CD4-positive, alpha-beta T cell treated with Interleukin-15 for 1 hour (primary cell): ENCODE measurements at places on chromosomes 11 and 22.

DNA sequence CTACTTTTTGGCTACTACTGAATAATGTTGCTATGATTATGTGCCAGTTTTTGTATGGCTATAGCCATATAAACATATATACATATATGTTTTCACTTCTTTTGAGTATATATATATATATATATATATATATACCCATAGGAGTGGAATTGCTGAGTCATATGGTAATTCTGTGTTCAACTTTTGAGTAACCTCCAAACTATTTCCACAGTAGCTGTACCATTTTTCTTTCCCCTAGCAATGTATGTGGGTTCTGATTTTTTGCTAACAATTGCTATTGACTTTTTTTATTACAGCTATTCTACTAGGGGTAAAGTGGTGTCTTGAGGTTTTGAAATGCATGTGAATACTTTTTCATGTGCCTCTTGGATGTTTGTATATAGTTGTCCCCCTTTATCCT is 30.4 kb downstream of the CBL start:
- no peak for DNase-seq

- no peak for DNase-seq
Measured at GRCh38 chr11:71323876-71324526, 71.6 kb upstream of the SHANK2 start.

DNA sequence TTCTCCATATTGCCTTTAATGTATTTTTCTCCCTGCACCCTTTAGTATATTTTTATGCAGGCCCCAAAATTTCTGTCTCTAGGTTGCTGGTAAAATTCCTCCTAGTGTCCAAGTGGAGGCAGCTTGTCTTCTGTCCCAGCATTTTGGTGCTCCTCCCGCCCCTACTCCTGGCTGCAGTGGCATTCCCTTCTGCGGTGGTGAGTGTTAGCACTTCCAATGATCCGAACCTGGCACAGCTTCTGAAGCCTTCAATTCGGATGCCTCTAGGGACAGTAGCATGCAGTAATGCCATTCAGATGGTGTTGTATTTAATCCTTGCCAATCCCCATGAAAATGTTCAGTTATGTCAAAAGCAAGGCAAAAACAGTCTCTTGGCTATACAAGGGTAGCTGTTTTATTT is 5.9 kb downstream of the YWHAH start:
- DNase-seq, result no peak

DNA sequence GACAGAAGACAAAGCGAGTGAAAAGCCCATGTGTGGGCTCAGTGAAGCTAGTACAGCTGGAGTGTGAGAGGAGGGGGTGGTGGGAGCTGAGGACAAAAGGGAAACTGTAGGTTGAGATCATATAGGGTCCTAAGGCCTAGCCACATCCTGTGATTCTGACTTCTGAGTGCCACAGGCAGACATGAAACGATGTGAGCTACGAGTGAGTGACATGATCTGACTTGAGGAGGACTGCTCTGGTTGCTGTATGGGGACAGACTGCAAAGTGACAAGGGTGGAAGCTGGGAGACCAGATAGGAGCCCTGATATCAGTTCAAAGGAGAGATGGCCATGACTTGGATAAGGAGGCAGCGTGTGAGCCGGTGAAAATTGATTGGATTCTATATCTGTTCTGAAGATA is 85.4 kb downstream of the MICAL2 start:
- peak; percentile 41 for DNase-seq

DNA sequence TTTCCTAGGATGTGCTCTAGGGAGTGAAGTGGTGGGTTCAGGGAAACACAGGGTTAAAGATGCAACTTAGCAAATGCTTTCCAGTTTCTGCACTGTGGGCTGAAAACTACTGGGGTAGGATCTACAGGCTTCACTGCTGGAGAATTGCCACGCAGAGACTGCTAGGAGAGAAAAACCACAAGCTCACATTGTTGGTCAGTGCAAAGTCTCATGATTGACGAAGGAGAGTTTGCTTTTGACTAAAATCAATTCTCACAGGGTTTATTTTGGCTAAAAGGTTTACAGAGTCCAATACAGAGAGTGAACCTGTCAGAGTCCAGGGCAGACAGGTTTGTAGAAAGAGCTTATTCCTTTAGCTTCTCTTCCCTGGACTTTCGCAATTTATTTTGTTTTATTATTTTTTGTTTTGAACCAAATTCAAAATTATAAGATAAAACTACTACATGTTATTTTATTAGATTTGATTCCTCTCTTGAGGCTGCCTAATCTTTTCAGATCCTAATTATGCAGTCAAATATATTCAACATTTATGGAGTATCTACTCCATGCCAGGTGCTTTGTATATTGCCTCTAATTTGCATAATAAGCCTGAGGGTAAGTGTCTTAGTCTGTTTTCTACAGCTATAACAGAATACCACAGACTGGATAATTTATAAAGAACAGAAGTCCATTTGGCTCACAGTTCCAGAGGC is 64.7 kb downstream of the MTNR1B start:
- no peak for DNase-seq

GRCh38 chr11:32033067-32033466 is 57.8 kb upstream of the RCN1 start:
- no peak for DNase-seq

- no peak for DNase-seq
Measured at GRCh38 chr11:78397398-78397797, 20.2 kb downstream of the GAB2 start.

GRCh38 chr22:37566903-37567798 is 6.9 kb downstream of the CDC42EP1 start:
- DNase-seq, result peak; percentile 90

DNA sequence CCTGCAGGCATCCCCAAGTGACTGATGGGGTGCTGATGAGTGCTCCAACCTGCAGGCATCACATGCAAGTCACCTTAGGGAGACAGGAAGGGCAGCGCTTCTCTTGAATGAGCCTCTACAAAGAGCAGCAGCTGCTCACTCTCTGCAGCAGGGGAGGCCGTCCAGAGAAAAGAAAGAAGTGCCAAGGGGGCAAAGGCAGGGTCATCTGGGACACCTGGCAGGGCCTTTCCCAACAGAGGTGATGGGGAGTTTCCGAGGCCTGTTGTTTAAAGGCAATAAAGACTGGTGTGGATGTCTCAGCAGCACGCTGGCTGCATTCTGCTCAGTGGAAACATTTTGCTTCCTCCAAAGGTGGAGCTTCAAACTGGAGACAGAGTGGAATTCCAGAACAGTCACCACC is 113.7 kb downstream of the ETS1 start:
- peak; percentile 59 for DNase-seq

DNA sequence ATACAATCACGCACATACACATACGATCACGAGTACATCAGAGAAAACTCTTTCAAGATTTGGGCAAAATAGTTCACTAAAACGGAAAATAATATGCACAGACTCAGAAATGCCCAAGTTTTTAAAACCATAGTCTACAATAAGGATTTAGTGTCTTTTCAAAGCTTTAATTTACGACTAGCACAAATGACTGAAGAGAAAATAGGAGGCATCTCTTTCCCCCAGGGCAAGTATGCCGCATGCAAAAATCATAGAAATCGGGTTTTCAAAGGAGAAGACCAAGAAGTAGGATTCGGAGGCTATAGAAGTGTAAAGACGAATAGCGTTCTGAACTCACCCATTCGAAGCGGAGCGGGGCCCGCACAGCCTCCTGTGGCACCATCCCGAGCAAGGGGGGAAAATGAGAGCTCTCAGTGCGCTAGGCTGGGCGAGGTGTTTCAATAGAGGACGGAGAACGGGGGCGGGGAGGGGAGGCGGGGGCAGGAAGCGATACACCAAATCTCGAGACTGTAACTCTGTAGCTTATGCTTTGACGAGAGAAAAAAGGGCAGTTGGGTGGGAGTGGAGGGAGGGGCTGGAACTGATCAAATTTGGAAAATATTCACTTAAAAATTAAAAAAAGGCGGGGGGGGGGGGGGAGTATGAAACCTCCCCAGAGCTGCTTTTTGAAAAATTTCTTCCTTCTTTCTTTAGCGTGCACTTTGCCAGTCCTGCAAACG is 15.8 kb downstream of the BLID start:
- DNase-seq, result no peak

DNA sequence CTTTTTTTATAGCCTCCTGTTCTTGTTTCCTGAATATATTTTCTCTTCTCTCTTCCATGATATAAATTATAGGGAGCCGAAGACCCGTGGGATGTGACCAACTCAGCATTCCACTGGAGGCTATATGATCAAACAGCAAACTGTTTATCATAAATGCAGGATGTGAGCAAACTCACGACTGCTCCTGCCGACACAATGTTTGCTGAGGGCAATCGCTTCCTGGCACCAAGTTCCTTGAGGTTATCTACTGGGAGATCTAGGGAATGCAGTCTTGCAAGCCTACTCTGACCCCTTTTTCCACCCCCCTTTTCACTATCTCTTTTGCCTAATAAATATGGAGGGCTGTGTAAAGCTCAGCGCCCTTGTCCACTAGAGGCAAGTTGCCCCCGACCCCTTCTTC is 13.5 kb upstream of the PLAAT4 start:
- no peak for DNase-seq

- DNase-seq, result no peak
Measured at GRCh38 chr11:13160346-13160745, 117.2 kb upstream of the BMAL1 start.

- no peak for DNase-seq
Measured at GRCh38 chr11:110377434-110377833, 52.3 kb upstream of the FDX1 start.

- DNase-seq, result no peak
Measured at GRCh38 chr22:20956258-20957101, 10.6 kb upstream of the AIFM3 start.

DNA sequence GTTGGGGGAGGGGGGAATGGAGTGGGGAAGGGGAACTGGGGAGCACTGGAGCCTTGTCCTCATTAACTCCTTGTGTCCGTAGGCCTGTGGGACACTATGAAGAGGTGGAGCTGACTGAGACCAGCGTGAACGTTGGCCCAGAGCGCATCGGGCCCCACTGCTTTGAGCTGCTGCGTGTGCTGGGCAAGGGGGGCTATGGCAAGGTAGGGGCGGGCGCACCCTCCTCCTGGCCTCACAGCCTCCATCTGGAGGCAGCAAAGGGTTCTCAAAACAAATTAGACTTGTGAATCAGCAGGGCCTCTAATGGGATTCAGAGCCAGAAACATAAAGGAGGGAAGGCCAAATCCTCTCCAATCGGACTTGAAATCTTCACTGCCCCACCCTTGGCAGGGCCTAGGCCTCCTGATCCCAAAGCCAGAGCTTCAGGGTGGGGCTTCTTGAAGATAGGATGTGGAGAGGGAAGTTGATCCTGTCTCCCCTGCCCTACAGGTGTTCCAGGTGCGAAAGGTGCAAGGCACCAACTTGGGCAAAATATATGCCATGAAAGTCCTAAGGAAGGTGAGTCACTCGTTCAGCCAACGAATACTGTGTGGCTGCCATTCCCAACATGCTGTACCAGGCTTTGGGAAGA is 859 bp downstream of the RPS6KB2 start:
- DNase-seq, result no peak

GRCh38 chr11:19076744-19077589 is 16.4 kb upstream of the MRGPRX2 start:
- DNase-seq, result peak; percentile 25

GRCh38 chr22:38246692-38247091 is 26.1 kb downstream of the TMEM184B start:
- no peak for DNase-seq

DNA sequence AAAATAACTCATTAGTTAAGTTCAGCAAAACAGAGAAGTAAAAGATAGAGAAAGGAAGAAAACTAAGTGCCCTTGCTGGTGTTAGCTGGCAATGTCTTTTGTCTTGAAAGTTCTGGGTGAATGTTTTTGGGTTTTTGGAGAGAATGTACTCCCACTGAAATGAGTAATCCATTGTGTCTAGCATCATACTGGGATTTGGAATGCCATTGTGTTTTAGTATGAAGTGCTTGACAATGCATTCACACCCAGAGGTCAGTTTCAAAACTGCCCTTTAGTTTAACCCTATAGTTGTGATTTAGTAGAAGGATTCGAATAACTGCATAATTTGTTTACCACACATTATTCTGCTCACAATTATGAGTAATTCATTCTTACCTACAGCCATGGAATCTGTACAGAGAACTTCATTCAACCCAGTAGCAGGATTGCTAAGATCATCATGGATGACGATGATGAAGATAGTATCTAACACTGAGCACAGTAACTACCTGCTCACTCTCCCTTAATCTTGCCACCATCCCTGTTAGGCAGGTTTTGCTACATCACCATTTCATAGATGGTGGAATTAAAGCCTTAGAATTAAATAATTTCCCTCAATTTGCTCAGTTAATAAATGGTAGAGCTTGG is 33.9 kb downstream of the MAML2 start:
- DNase-seq, result no peak

DNA sequence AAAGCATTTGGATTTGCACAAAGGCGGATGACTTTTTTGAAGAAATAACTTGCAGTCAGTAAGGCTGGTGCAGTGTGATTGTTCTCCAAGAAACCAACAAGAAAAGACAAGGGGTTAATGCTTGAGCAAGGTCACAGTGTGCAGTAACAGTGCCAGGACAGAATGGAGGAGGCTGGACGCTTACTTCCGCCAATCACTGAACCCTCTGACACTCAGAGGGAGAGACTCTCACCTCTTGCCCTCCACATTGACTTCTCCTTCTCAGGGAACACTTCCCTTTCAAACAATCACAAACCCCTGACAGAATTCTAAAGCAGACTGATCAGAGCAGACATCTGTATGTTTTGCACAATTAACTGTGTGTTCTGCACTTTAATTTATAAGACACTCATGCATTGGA is 228.4 kb downstream of the BLID start:
- DNase-seq, result peak; percentile 38

GRCh38 chr11:25924586-25924985 is 407.3 kb upstream of the ANO3 start:
- no peak for DNase-seq

- no peak for DNase-seq
Measured at GRCh38 chr11:2221591-2221990, 48.8 kb downstream of the ASCL2 start.

DNA sequence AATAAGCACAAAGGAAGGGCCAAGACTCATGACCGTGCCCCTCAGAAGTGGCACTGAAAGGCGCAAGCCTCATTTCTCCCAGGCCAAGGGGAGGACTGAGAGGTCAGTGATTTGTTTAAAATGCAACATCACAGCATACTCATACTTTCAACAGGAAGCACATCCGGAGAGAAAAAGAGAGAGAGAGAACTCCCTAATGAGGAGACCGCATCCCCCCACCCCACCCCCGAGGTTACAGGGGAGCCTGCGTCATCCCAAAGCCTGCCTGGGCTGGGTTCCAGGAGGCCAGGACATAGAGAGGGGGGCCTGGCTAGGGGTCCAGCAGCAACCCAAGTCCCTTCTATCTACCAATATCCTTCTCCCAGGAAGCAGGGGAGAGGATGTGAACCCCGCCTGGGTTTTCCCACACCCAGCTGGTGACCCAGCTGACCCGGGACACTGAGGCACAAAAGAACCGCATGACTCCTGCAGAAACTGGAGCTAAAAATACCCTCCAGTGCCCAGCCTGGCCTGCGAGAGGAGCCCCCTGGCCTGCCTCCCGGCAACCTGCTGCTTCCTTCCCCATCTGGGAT is 3.8 kb downstream of the CSNK1E start:
- DNase-seq, result no peak

DNA sequence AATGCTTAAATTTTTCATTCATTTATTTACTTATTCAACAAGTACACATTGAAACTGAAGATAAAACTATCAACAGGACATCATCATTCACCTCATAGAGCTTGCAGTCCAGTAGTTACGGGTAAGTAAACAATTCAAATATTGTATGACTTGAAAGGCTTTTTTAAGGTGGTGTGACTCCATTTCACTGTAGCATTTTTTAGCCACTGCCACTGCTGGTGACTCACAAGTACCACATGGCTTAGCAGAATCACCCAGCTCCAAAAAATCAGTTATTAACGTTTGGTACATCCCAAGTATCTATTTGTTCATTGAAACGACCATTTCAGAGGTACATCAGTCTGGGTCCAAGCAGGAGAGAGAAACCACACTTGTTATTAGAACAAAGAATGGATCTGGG is 427.9 kb upstream of the DDI1 start:
- DNase-seq, result no peak
